Stimulated activated CD8-positive, alpha-beta memory T cell treated with anti-CD3 and anti-CD28 coated beads, Interleukin-7, amount 100 ng/mL, for 4 hours (primary cell): ENCODE measurements at places on chromosomes 16 and 17.

GRCh38 chr17:79982986-79983385, 52.7 kb downstream of the TBC1D16 start:
- DNase-seq = no peak

DNA sequence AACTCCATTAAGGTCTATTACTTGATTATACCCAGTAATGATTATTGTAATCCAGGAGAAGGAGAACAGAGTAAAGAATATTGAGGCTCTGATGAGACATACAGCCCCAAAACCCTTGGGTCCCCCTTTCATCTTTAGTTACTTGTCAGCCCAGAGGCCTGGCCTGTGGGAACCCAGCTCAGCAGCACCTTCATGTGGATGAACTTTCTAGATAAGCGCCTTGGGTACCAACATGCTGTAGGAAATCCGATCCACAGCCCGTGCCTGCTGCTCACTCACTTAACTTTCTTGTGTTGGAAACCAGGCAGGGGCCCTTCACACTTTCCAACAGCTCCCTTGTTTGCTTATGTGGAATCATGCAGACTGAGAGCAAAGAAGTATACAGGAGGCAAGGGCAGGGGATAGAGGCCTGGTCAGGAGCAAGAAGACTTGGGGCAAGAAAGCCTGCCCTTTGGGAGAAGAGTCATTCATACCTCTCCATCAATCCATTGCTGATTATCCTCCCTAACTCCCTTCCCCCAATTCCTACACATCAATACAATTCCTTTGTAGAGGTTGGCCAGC, 64.0 kb upstream of the SOX9 start:
- DNase-seq = no peak

DNA sequence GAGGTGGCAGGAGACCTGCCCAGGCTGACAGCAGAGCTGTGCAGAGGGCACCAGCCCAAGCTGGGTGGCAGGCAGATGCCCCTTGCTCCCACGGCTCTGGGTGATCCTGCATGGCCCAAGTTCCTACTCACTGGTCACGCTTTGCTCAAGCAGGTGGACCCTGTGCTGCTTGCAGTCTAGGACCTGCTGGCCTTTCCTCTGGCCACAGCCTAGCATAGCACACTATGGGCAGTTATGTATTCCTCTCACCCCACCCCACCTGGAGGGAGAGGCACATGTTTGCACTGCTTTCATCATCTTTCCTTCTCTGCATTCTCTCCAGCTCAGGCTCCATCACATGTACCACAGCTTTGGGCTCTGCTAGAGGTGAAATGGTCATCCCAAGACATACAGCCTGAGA, 19.6 kb upstream of the SREBF1 start:
- DNase-seq = no peak

DNA sequence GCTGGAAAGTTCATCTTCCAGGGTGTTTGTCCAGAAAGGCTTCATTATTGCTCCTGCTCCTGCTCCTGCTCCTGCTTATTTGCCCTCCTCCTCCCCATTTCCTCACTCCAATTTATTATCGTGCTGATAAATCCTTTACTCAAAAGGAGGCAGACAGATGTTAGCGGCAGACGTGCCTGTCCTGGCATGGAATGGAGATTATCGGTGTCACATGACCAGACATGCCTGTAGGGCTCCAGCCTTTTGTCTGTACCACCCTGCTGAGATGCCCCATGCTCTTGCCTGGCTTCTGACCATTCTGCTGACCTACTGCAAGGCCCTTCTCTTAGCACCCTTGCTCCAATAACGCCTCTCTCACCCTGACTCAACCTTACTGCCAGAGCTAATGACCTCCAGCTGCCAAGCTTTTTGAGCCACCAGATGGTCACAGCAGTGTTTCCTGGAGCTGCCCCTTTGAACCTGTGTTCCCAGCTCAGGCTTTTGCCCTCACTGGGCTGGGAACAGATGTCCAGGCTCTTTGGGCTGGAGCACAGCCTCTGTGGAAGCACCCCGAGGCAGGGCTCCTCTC, 12.8 kb downstream of the DNAH9 start:
- no peak for DNase-seq

GRCh38 chr16:74575807-74576643, 30.9 kb downstream of the GLG1 start:
- no peak for DNase-seq
